ENCODE measurements at places on chromosomes 4 and X.

GRCh38 chr4:154868414-154869194, 87.5 kb downstream of the RBM46 start:
- no peak for DNase-seq

DNA sequence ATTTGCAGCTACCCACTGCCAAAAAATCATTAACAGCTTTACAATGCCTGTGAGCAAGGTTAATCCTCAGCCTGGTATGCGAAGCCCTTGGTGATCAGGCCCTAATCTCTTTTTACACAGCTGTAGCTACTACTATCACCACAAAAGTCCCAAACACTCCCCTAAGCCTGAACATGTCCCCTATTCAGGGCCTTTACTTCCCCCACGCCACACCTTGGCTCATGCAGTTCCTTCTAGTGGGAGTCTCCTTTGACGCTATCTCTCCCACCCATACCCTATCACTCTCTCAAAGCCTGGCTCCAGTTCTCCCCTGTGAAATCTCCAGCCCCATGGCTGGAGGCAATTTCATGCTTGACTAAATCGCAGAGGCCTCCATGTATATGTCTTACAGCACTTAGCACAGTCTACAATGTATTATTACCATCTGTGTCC, 90.6 kb upstream of the CBR4 start:
- DNase-seq: no peak

- no peak for DNase-seq
Observed at GRCh38 chrX:128616933-128617332, 564.7 kb upstream of the ACTRT1 start.

DNA sequence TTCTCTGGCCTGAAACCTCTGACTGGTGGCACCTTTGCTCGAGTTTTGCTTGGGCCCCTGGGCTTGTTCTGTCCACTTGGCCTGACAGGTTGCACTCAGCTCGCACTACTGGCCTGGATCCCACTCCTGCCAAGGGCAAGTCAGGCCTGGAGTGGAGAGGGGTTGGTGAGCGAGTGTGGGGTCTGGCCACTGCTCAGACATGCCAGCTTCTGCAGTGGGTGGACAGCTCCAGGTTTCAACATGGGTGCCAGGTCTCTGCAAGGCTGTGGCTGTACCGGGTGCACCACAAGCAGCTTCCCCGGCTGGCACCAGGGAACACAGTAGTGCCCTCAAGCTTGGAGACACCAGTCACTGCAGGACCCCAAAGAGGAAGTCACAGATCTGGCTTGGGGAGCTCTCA, 91.6 kb upstream of the CXorf51A start:
- DNase-seq: no peak

Data from T-helper 22 cell (primary cell).